Thymus (tissue), 14 donors: ENCODE measurements at places on chromosomes 2 and 18. TPM values are rescaled to one million over a fixed set of nuclear protein-coding genes. Genes with fewer than 3 reads are reported as not detected.

Gene MOGAT1
- not detected for total RNA-seq

Gene TXNDC2
- not detected for total RNA-seq

Gene TXNDC9
- total RNA-seq, result 59.8 TPM

Gene OSR1
- 1.1 TPM for total RNA-seq

Gene COBLL1
- total RNA-seq, result 3.0 TPM
